ENCODE measurements at places on chromosomes 3 and 15. TPM values are rescaled to one million over a fixed set of nuclear protein-coding genes. Genes with fewer than 3 reads are reported as not detected.

REC114 gene
- total RNA-seq, result not detected

CLDN16 gene
- total RNA-seq, result not detected

HTR3E gene
- not detected for total RNA-seq

- no peak for DNase-seq
These were observed 8.1 kb downstream of the MORF4L1 start for GRCh38 chr15:78880813-78881212.

DNA sequence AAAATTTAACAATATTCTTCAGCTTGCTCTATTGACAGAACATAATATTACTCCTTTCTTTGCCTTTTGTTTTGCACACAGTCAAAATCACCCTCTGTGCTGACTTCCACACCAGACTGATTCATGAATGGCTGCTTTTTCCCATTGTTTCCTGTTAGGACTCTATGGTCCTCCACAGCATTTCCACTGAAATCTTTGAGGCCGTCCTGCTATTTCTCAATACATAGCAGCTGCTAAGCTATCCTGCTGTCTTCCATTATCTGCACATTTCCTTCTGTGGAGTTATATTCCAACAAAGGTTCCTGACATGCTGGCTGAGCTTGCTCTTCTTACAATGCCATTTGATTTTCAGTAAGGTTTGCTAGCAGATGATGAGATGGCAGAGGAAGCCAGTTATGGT lies 153.3 kb downstream of the EPHA3 start:
- no peak for DNase-seq

GRCh38 chr3:65151666-65152065 lies 463.9 kb upstream of the ADAMTS9 start:
- no peak for DNase-seq

- no peak for DNase-seq
These were observed 43.7 kb downstream of the CHRD start for GRCh38 chr3:184423561-184423960.
